ENCODE measurements at places on chromosomes 3 and 15. TPM values are rescaled to one million over a fixed set of nuclear protein-coding genes. Genes with fewer than 3 reads are reported as not detected.

DNA sequence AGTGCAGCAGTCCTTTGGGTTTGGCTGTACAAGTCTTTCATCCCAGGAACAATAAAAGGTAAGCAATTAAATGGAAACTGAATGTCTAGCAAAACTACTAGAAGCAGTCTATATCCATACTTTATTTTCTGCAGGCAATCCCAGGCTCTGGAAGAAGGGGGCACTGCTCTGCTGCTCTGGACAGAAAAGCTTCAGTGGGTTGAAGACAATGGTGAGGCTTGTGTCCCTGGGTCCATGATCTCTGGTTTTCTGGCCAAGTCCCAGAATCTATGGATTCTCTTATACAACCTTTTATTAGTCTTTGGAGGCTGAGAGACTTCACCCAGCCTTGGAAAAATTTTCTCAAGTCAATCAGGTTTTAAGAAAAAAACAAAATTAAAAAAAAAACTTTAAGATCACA, 35.6 kb downstream of the SCAP start:
- no peak for DNase-seq

- DNase-seq = no peak
Observed at GRCh38 chr15:81604713-81605112, 230.7 kb upstream of the TMC3 start.

The CACNA2D3 gene
- total RNA-seq = not detected

The SCG5 gene
- 4.3 TPM for total RNA-seq

DNA sequence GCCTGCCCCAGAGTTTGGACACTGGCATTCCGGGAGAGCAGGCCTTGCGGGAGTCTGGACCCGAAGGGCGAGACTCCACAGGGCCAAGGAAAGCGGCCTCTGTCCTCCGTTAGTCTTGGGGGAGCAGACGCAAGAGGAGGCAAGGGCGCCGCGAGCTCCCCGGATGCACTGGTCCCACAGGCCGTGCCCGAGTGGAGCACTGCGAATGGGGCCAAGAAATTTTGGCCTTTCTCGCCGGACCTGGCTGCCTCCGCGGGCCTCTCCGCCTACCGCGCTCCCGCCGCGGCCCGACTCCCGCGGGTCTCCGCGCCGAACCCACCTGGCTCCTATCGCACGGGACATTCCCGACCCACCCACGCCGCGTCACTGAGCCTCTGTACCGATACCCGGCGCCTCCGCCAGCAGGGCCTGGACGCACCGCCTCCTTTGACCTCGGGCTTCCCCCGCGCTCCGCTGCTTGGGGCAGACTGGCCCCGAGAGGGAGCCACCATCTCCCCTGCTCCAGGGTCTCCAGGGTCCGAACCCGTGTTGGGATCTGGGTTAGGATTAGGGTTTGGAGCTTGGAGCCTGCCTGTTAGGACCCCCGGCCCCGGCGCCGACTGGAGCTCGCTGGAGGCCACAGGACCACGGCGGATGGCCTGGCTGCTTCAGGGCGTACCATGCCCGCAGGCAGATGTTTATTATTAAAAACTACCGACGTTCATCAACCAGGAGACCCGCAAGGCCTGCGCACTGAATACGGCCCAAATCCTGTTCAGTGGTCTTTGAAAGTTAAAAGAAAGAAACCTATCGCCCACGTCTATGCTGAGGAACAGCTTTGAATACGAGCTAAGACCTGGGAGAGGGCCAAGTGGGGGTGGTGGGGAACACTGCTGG, 11.7 kb downstream of the SHOX2 start:
- DNase-seq = no peak

DNA sequence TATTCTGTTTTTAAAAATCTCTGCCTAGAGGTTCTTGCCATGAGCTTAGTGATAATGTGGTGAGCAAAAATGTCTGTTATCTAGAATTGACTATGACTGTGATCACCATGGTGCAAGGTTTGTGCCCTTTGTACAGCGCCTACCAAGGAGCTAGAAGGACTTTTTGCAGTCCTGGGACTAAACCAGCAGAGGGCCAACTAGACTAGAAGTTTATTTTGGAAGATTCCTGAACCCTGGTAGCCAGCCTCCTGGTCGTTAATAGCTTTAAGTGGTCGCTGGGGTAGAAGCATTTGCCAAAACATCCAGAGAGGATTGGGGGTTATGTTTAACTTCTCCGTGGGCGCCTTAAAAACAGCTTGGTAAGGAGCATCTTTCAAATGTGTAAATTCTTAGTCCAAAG, 7.8 kb downstream of the SCG5 start:
- no peak for DNase-seq

- DNase-seq = no peak
Observed at GRCh38 chr3:72563690-72564370, 284.4 kb downstream of the SHQ1 start.

The CEP97 gene
- total RNA-seq = 22.5 TPM

All from activated CD8-positive, alpha-beta memory T cell treated with anti-CD3 and anti-CD28 coated beads, Interleukin-2, amount 10 ng/mL, durations not matched to agents 7 days and 5 days (primary cell).